ENCODE measurements at places on chromosomes 7 and 10. TPM values are rescaled to one million over a fixed set of nuclear protein-coding genes. Genes with fewer than 3 reads are reported as not detected.
A peak's percentile ranks its signal among the peaks of the same experiment; 100 is the strongest.

GRCh38 chr10:103470761-103471653, 8.0 kb downstream of the CALHM3 start:
- peak; percentile 96 for DNase-seq

GRCh38 chr7:99392046-99392445, 16.4 kb downstream of the PDAP1 start:
- no peak for DNase-seq

- no peak for DNase-seq
Observed at GRCh38 chr7:80142853-80143580, 8.4 kb downstream of the GNAI1 start.

DNA sequence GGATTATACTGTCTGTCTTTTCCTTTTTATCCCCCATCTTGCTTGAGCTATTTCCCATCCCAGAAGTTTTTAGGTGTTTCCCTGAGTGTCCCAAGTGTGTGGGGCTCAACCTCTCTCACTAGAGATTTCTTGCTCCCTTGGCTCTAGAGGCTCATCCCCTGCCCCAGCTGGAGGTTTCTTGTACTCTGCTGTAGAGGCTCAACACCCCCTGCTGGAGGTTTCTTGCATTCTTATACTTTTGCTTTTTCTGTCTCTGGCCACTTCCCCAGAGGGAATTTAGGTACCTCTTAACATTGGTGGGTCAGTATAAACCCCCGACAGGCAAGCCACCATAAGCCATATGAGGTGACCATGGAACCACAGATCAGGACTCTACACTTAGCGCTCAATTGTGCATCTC, 114.2 kb upstream of the FAM3C start:
- DNase-seq = no peak

DNA sequence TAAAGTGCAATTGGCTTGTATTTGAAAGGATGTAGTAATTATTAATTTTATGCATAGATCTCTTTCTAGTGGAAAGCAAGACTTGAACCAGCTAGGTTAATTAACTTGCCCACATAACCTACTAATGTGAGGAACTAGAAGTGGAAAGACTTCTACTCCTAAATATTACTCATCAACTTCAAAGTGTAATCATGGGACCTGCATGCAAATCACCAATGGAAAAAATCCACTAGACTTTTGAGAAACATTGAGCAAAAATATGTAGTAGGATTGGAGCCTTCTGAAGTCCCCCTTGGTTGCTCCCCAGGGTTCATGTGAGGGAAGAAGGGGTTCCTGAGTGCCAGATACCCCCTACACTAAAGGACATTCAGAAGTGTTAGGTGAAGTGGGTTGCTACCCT, 240.2 kb downstream of the PTEN start:
- no peak for DNase-seq

DNA sequence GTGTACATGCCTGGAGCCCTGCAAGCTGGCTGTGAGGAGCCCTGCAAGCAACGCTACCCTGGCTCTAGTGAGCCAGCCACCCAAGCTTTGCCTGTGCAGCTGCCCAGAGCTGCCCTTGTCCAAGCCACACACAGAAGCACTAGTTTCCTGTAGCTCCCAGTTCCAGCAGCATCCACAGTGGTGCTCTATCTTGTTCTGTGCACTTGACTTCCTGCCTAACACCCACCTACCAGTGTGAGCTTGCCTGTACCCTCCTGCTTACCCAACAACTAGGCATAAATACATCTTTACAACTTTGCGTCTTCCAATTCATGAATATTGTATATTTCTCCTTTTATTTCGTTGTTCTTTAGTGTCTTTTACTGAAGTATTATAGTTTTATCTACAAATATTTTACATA, 32.2 kb upstream of the ZNF518A start:
- DNase-seq = no peak

- DNase-seq = peak; percentile 67
Observed at GRCh38 chr10:42753126-42753506, 29.5 kb upstream of the BMS1 start.

DNA sequence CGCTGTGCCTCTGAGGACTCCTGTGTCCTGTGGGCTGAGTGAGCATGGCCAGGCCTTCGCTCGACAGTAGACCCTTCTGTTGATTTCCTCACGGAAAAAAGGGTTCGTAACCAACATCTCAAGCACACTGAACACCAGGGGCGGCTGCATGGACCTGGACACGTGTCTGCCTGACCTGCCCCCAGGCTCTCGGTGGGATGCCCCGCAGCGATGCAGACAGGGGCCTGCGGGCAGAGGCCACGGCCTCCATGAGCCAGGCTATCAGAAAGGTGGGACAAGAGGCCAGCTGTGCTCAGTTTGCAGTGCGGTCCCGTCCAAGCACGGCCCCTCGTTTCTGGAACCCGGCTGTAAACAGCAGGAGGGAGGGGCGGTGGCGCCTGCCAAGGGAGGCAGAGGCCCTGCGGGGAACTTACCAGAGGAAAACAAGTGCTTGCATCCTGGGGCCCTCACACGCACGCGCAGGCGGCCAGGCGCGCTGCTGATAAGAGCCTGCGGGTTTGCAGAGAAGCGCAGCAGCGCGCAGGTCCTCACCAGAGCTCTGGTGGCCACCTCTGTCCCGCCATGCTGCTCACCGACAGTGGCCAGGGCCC, 10.6 kb downstream of the GPR146 start:
- DNase-seq = peak; percentile 59

Gene CFAP70
- total RNA-seq = 0.40 TPM

Gene NSMCE4A
- total RNA-seq = 60.5 TPM

Gene CALCR
- total RNA-seq = not detected

Gene CNOT4
- 23.3 TPM for total RNA-seq

Gene CD36
- total RNA-seq = not detected

Data from activated CD8-positive, alpha-beta T cell treated with anti-CD3 and anti-CD28 coated beads, Interleukin-2, amount 10 ng/mL, durations not matched to agents 7 days and 5 days (primary cell).